Ureter (tissue), 1 donor: ENCODE measurements at places on chromosomes 12 and 14.

- no peak for DNase-seq
Measured at GRCh38 chr14:42855085-42855484, 1248.4 kb downstream of the LRFN5 start.

DNA sequence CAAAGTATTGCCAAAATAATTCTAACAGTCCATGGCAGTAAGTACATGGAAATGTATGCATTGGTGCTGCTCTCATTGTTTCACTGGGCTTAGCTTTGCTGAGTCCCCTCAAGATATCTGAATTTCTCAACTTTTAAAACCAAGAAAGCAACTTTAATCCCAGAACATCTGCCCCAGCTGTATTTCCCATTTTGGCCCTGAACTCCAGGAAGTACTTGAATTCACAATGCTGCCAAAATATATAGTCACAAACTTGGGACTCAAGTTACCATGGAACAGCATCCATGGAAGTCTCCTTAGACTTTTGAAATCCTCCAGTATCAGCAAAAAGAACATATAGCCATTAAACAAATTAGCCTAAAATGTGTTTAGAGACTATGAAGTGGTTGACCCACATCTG lies 78.5 kb upstream of the FLRT2 start:
- no peak for DNase-seq

GRCh38 chr12:14273913-14274311 lies 91.6 kb upstream of the ATF7IP start:
- DNase-seq: no peak

- no peak for DNase-seq
Measured at GRCh38 chr14:71701990-71702389, 230.2 kb upstream of the RGS6 start.

DNA sequence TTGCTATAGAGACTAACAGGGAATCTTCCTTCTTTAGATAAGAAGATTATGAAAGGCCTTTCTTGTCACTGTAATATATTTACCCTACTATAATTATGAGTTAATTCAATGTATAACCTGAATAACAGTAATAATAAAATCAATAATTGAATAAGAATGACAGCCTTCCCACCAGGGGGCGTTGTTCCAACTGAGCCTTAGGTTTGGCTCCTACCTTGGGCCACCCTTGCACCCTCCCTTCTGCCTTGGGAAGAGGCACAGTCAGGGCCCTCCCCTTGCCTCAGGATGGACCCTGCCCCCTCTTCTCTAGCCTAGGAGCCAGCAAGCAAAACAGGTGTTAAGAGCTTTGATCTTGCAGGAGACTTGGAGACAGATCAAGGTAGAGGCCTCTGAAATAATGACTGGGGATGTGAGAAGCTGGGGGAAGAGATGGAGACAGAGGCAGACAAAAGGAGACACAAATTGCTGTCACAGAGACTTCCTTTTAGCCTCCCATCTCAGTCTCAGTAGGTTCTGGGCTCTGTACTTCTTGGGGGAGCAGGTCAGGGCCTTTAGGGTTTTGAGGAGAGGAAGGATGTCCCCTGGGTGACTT lies 40.1 kb upstream of the CISTR start:
- DNase-seq: no peak

DNA sequence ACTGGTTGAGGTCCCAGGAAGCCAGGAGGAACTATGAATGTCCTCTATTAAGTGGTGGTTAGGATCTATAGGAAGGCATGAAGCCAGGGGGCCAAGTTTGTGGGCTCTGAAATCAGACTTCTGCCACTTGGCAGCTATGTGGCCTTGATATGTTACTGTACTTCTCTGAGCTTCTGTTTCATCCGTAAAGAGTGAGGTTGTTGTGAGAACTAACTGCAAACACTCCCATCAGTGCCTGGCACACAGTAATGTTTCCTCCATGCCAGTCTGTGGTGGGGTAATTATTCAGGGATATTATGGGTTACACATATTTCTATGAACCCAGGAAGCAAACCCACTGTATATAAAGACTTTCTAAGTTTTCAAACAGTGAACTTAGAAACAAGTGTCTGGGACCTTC lies 57.4 kb downstream of the PLXNC1 start:
- DNase-seq: no peak

- no peak for DNase-seq
Measured at GRCh38 chr14:85527445-85528035, 2.4 kb upstream of the FLRT2 start.

DNA sequence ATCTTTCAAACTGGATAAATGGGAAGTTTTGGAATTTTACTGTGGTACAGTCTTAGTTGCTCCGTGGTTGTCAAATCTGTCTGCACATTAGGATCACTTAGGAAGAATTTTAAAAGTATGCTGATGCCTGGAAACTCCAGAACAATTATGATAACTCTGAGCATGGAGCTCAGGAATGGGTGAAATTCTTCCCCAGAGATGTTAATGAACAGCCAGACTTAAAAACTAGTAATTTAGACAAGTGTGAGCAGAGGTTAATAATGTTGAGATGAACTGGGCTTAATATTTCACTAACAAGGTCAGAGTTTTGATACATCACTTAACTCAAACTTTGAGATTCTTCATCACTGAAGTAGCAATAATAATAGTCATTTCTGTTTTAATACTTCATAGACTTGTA lies 94.5 kb downstream of the NTS start:
- DNase-seq: no peak

- DNase-seq: no peak
Measured at GRCh38 chr14:72678356-72678755, 215.5 kb downstream of the DPF3 start.

DNA sequence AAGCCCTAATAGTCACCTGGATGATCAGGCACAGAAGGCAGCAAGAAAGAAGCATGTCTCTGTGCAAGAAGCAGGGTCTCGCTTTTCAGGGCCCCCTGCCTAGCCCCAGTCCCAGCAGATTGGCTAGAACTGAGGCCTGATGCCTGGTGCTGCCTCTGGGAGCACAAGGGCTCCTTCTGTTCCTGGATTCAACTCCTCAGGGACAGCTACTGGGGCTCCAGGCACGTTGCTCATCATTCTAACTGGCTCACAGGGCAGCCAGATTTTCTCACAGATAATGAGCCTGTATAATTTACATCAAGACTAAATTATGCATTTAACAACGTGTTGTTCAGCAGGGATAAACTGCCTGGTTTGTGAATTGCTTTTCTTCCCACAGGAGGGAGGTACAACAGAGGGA lies 106.5 kb upstream of the PLXNC1 start:
- no peak for DNase-seq

GRCh38 chr12:52720365-52720886 lies 17.1 kb upstream of the KRT77 start:
- no peak for DNase-seq

DNA sequence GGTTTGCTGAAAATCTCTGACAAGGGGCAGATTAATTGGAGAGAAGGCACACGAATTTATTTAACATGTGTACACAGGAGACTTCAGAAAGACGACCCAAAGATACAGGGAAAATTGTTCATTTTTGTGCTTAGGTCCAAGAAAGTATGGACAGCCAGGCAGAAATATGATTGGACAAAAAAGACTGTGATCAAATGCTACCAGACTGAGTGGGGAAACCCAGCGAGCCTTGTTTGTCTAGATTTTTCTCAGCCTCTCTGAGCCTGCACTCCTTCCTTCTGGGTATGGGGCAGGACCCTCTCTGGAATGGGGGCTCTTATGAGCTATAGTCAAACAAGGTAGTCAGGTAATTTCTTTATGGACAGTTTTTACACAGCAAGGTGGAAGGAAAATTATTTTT lies 10.4 kb upstream of the CIPC start:
- DNase-seq: no peak

DNA sequence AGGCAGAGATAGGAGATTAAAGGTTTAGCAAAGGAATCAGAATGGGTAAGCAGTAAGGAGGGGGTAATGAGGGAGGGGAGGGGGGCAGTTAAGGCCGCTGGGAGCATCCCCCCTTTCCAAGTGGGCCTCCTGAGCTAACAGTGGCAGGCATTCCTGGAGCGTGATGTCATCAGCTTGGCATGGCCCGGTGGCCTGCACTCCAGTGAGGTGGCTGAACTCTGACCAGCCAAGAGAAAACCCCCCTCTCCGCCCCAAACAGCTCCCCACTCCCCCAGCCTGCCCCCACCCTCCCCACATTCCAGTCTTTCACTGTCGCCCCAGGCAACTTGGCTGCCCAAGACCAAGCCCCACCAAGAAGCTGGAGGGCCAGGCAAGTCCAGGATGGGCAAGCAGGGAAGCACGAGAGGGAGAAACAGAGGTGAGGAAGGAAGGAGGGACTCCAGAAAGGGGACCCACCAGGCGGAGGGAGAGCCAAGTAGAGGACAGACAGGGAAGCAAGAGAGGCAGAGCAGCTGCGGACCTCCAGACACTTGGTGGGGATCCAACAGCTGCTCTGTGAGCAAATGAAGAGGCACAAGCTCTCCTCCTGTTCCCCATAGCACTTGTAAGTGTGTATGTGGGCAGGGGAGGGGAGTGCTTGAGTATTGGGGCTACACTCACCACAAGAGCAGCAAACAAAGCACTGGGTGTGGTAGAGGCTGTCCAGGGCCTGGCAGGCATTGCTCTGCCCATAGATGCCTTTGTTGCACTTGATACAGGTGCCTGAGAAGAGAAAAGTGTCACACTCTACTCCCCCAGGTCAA lies 4.5 kb downstream of the AJUBA start:
- DNase-seq: peak; percentile 61

DNA sequence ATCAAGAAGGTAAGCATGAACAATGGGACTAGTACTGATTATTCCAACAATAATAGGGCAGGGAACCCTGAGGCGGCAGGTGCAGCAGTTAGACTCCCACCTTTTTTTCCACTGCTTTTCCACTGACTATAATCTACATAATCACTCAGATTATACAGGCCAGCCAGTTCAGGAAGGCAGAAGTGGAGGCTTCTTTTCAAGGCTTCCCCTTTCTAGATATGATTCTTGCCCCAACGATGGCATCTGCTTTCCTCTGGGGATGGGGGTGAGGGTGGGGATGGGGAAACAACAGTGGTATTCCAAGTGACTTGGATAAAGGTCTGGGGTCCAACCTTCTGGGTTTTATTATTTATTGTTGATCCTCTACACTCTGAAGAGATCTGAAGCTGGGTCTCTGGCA lies 331 bp downstream of the NCKAP1L start:
- no peak for DNase-seq

GRCh38 chr14:51401272-51401671 lies 161.2 kb downstream of the TMX1 start:
- no peak for DNase-seq

GRCh38 chr12:89476904-89477595 lies 47.5 kb downstream of the GALNT4 start:
- DNase-seq: no peak

DNA sequence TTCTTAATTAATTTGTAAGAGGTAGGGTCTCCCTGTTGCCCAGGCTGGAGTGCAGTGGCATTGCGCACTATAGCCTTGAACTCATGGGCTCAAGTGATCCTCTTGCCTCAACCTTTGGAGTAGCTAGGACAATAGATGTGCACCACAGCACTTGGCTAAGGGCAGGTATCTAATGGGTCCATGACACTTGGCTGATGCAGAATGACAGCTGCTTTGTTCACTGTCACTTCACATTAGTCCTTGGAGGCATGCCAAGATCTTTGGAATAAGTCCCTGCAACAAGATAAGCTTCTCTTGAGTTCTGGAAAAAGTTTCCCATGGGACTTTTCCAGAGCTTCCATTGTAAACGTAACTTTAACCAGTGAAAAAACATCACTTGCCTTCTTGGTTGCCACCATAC lies 23.4 kb downstream of the COQ6 start:
- no peak for DNase-seq

- DNase-seq: no peak
Measured at GRCh38 chr14:97053941-97054340, 256.8 kb downstream of the VRK1 start.

GRCh38 chr12:27179400-27180214 lies 64.5 kb upstream of the STK38L start:
- DNase-seq: no peak

GRCh38 chr14:79708426-79709388 lies 502.6 kb downstream of the DIO2 start:
- DNase-seq: no peak

GRCh38 chr12:69779928-69780327 lies 41.3 kb downstream of the RAB3IP start:
- DNase-seq: no peak

DNA sequence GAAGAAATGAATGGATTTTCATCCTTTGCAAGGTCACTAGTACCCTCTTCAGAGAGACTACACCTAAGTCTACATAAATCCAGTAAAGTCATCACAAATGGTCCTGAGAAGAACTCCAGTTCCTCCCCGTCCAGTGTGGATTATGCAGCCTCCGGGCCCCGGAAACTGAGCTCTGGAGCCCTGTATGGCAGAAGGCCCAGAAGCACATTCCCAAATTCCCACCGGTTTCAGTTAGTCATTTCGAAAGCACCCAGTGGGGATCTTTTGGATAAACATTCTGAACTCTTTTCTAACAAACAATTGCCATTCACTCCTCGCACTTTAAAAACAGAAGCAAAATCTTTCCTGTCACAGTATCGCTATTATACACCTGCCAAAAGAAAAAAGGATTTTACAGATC lies 40.8 kb downstream of the SPATA7 start:
- DNase-seq: no peak

- DNase-seq: no peak
Measured at GRCh38 chr12:26058308-26058707, 66.5 kb downstream of the BHLHE41 start.

- no peak for DNase-seq
Measured at GRCh38 chr12:91387461-91388134, 205.0 kb upstream of the DCN start.

DNA sequence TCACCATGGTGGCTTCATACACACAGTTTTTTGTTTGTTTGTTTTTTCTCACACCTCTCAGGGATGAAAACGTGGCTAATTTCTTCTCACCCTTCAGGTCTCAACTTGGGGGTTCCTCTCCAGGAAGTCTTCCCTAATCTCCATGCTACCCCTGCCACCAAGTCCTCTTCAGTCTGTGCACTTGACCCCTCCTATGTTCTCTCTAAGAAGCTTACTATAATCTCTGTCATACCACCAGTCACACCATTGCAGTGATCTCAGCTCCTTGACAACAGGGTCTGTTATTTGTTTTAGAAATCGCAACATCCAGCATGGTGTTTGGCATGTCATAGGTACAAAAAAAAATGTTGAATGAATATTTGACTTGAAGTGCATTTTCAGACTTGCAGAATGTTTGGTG lies 83.4 kb downstream of the PRORP start:
- DNase-seq: no peak

DNA sequence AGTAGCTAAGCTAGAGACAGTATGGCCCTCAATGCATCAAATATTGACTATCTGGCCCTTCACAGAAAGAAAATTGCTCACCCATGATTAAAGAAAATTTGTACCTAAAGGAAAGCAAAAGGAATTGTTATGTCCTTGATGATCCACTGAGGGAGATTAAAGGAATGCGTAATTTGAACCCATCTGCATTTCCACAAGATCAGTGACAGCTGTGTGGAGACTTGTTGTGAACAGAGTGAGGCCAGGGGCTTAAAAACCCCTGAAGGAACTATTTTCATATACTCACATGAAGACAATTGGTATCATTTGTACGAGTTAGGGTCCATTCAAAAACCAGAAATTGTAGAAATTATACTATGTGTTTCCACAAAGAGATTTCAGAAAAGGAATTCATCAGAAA lies 1908.1 kb upstream of the SEL1L start:
- no peak for DNase-seq
